ENCODE measurements at places on chromosomes 5 and 9.

GRCh38 chr9:138033950-138034349 is 156.4 kb downstream of the CACNA1B start:
- DNase-seq: no peak

DNA sequence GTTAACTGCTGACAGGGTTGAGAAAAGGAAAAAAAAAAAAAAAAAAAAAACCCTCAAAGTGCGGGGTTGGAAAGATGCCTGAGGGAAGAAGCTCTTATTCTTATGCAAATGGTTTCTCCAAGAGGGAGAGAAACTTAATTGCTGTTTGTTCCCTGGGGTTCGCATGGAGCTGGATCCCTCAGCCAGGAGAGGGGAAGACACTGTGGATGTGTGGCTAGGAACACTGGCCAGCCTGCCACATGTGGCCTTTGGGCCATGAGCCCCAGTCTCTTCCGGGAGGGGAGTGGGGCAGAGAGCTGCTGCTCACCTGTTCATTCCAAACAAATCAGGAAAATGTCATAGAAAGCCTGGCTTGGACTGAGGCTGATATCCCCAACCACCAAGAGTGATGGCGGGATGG is 9.4 kb upstream of the SCGB3A2 start:
- DNase-seq: no peak

GRCh38 chr5:135988546-135988945 is 33.8 kb upstream of the LECT2 start:
- no peak for DNase-seq

DNA sequence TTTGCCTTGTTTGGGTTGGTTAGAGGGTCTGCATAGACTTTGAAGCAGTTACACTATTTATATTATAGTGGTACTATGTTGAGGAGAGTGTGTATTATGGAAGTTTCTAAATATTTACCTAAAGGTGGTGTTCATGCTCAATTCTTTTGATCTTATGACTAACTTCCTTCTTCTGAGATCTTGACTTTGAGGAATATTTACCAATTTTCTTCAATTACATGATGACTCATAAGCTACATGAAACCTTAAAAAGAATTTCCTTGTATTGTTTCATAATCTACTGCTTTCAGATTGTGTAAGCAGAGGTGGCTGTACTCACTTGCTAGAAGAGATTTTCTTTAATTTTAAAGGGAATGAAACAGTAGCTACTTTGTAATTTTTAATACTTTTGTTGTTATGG is 276.1 kb downstream of the TAF11L14 start:
- no peak for DNase-seq

GRCh38 chr5:73996151-73996755 is 370.3 kb downstream of the ARHGEF28 start:
- no peak for DNase-seq

- DNase-seq: no peak
These were observed 38.7 kb downstream of the TGFBR1 start for GRCh38 chr9:99143655-99144054.

- no peak for DNase-seq
These were observed 3.4 kb downstream of the CLINT1 start for GRCh38 chr5:157855404-157855994.

GRCh38 chr5:114185274-114185673 is 176.6 kb upstream of the KCNN2 start:
- DNase-seq: no peak

- DNase-seq: no peak
These were observed 141.7 kb downstream of the ARSB start for GRCh38 chr5:78843436-78843835.

DNA sequence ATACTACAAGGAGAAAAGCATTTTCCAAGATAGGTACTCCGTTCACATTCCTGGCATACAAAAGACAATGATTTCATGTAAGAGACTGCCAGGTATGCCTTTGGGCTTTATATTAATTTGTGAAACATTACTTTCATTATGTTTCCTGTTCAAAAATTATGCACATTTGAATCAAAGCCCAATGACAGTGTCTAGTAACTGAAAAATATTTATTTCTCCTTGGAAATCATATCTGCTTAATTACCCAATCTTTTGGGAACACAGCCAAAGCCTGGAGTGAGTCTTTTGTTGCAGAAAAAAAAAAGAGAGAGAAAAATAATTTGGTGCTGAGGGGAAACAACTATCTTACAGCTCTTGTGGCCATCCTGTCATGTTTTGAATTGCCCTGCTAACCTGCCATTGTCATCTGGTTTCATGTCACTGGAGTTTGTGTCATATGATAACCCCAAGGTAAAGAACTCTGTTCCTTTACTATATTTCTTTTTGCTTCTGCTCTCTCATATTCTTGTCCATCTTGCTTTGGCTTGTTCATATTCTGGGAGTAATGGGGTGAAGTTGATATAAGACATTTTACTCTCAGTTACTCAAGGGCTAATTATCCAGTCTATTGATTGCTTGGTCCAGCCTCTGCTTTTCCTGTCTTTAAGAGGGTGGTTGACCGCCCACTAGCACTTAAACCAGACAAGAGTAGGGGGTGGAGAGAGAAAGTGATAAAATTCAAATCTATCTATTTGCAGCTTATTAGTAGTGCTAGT is 238.3 kb upstream of the NUDT12 start:
- no peak for DNase-seq

DNA sequence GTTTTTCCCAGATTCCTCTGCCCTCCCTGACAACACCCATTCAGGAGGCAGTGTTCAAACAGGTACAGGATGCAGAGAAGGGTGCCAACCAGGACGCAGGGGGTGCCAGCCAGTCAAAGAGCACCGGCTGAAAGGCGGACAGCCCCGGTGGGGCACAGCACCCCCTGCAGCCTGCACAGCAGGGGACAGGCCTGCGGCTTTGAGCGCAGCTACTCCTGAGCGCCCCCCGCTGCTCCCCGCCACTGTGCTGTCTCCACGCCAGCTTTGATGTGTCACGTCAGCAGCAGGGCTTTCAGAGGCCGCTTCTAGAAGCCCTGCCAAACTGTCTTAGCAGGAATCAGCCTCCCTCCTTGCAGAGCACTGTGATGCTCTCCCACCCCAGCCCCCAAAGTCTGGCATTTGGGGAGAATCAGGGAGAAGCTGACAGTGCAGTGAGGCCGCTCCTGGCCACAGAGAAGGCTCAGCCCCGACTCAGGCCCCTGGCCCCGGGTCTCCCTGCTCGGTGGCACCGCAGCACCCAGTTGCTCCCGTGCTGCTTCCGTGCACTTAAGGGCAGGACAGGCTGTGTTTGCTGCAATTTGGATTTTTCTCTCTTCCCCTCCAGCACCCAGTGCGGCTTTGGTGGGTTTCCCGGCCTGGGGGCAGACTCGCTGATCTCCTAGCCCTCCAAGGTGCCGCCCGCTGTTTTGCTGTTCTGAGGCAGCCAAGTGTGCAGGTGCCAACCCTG is 20.3 kb downstream of the AK8 start:
- DNase-seq: no peak

GRCh38 chr5:153659039-153659736 is 168.7 kb downstream of the GRIA1 start:
- no peak for DNase-seq

- no peak for DNase-seq
These were observed 11.4 kb downstream of the ARL15 start for GRCh38 chr5:54298947-54299346.

DNA sequence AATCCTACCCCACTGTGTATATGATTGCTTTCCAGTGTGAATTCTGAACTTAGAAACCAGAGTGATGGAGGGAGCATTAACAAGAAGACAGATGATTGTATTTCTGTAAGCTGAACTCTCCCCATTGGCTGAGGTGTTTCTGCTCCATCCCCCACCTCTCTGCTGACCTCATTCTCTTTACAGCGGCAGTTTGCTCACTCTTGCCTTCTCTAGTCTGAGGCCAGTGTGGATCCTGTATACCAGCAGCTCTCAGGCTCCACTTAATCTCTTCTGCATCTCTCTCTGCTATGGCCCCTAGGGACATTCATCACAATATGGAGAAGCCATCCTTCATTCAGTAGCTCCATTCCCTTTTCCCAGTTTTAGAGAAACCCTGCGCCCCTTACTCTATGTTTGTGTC is 358.8 kb downstream of the MAN2A1 start:
- DNase-seq: no peak

DNA sequence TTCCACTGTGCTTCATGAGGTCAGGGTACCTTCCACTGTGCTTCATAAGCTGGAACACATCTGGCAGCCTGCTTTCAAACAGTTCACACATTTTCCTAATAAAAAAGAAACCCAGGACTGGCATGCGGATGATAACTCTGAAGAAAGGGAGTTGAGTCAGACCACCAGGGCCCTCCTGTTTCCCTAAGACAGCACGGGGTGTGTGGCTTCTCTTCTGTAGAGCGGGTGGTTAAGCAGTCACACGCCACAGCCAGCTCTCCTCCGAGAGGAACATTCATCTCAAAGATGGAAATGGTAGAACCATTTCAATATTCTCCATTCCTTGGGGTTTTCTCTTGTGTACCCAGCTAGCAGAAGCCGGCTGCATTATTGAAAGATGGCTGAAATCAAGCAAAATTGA is 128.1 kb upstream of the LMX1B start:
- DNase-seq: no peak

- DNase-seq: no peak
These were observed 127.2 kb downstream of the DOCK8 start for GRCh38 chr9:341634-342421.

DNA sequence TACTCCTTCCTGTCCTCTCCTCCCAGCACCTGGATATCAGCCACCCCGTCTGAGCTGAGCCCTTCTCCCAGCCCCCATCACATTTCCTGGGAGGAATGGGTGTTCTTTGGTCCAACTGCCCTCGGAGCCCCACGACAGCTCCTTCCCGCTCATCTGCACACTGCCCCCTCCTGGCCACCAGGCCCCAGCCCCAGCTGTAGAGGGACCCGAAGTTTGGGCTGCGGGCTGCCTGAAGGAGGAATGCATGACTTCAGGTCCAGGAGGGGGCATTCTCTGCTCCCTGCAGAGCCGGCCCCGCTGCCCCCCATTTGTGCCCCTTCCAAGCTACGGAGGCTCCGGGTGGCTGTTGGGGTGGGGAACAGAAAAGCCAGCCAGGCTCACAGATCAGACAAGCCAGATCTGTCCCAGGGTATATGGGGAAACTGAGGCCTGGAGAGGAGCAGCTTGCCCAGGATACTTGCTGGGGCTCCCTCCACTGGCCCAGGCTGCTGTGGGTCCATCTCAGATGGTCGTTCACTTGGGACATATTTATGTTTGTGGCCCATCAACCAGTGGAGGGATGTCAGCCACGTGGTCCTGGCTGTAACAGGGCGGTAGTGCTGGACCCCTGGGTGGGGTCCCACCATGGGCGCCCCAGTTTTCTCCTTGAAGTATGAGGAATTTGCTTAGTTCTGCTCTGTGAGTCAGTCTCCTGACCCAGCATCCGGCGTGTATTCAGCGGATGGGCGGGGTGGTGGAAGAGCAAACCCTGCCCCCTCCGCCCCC is 33.1 kb downstream of the DAB2IP start:
- DNase-seq: no peak

DNA sequence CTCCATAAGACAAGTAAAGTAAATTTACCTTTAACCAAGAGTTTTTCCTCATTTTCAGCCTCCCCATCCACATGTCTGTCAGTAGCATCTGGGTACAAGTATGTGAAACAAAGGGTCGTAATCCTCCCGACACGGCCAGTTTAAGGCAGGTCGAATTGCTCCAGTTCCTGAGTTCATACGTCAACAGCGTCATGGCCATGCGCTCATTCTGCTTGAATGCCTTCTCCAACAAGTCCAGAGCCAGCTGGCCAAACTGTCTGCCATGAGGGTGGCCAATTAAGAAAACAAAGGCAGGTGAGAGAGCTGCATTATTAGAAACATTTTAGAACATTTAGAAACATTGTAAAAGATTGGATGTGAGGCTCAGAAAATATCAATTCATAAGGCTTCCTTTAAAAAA is 87.5 kb downstream of the TRPM6 start:
- no peak for DNase-seq

GRCh38 chr5:66906021-66906420 is 290.6 kb downstream of the CD180 start:
- no peak for DNase-seq

- DNase-seq: no peak
These were observed 30.4 kb downstream of the GADD45G start for GRCh38 chr9:89634995-89635742.

DNA sequence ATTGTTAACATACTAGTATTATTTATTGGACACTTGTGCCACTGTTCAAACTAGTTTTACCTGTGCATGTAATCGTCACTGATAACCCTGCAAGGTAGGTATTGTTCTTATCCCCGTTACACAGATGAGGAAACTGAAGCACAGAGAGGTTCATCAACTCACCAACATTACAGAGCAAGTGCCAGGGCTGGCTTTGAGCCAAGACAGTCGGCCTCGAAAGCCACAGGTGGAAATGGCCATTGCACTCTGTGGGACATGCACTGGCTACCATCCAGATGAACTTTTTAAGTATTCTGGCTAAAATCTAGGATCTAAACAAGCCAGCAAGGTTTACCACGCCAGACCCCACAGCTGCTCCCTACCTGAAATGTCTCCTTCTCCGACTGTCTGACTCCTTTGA is 57.9 kb downstream of the TEX10 start:
- DNase-seq: no peak

DNA sequence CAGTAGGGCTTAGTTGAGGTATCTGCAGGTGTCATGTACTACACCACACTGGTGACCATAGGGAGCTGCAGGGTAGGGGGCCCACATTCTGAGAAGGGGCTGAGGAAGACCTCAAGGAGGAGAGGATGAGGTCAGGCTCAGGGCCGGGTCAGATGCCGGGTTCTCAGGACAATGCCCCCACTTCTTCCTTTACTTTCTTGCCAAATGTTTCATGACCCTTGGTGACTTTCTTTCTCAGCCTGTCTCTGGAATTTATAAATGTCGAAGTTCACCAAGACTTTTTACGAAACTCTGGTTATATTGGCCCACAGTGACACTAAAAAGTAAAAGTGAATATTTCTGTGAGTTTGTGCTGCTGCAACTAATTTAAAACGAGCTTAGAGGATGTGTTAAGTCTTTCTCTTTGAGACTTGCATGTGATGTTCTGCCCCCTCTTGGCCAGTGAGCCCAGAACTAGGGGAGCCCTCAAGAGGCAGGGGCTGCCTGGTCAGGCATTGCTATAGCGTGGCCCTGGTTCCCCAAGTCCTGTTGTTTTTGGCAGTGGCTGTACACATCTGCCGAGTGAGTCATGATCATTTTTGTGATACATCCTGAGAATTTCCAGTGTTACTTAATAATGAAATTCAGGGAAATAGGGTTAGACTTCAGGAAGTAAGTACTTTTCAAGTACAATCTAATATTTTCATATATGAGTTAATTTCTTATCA is 11.2 kb downstream of the ACO1 start:
- no peak for DNase-seq

DNA sequence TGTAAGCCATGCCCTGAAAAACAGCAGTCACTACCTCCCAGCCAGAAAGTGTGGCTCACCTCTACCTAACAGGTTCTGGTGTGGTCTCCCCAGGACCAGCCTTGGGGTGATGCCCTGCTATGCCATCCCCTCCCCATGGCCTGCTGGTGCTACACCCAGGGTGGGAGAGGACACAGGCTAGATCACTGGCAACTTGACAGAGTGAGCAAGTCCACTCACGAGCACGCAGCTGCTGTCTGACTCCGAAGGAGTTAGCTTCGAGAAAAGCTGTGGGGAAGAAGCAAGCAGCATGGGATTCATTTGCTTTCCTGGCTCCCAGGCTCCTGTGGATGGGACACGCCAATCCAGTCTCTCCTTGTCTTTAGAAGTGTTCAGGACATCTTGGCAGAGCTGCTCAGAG is 102.2 kb downstream of the COL5A1 start:
- no peak for DNase-seq

All from stimulated activated CD8-positive, alpha-beta memory T cell treated with anti-CD3 and anti-CD28 coated beads, Interleukin-4, amount 100 ng/mL, for 1 hour (primary cell).